Uterus (tissue), 4 donors: ENCODE measurements at places on chromosomes 3 and 15. TPM values are rescaled to one million over a fixed set of nuclear protein-coding genes. Genes with fewer than 3 reads are reported as not detected.

DNA sequence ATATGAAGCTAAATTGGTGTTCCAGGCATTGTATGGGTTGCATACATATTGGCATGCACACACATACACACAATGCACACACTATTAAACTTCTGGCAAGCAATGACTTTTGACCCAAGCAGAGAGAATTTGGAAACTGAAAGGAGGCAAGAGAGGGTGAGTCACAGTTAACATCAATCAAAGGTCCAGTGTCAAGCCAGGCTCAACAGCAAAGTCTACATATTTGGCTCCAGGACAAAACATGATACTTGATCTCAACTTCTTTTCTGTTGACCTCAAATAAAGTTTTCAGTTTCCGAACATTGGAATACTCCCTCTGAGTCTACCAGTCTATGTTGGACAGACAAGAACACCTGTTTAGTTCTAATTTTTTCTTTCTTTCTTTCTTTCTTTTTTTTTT, 28.3 kb downstream of the IL12A start:
- H3K27me3 ChIP-seq: no peaks in the 10 kb centered on the region
- H3K27ac ChIP-seq: no peak overlapping the region
- H3K4me1 ChIP-seq: no peaks in the 10 kb centered on the region
- DNase-seq: no peak

DNA sequence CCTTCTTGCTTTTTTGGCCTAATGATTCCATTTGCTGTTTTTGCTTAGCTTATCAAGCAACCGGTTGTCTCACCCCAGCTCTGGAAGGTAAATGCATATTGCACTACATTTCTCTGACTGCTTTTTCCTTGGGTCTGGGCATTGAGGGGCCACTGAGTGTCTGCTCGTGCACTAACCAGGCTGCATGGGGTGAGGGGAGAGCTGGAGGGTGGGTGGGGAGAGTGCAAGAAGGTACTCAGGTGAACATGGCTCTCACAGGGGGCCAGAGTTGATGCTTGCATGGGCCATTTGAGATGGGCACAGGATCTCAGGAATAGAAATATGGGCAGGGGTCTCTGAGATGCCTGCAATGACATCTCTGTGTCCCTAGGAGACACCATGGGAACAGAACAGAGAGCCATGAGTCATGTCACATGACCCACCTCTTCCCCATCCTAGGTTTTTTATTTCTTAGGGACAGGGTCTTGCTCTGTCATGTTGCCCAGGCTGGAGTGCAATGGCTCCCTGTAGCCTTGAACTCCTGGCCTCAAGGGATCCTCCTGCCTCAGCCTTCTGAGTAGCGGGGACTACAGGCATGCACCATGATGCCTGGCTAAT, 6.2 kb downstream of the ALPK3 start:
- H3K27ac ChIP-seq: peak overlapping the region; percentile 10
- H3K4me1 ChIP-seq: no peaks in the 10 kb centered on the region
- H3K36me3 ChIP-seq: no peaks in the 10 kb centered on the region

- no peaks in the 10 kb centered on the region for H3K27me3 ChIP-seq
- no peaks in the 10 kb centered on the region for H3K36me3 ChIP-seq
- no peak overlapping the region for H3K27ac ChIP-seq
Observed at GRCh38 chr15:25408929-25409328, 29.9 kb downstream of the UBE3A start.

DNA sequence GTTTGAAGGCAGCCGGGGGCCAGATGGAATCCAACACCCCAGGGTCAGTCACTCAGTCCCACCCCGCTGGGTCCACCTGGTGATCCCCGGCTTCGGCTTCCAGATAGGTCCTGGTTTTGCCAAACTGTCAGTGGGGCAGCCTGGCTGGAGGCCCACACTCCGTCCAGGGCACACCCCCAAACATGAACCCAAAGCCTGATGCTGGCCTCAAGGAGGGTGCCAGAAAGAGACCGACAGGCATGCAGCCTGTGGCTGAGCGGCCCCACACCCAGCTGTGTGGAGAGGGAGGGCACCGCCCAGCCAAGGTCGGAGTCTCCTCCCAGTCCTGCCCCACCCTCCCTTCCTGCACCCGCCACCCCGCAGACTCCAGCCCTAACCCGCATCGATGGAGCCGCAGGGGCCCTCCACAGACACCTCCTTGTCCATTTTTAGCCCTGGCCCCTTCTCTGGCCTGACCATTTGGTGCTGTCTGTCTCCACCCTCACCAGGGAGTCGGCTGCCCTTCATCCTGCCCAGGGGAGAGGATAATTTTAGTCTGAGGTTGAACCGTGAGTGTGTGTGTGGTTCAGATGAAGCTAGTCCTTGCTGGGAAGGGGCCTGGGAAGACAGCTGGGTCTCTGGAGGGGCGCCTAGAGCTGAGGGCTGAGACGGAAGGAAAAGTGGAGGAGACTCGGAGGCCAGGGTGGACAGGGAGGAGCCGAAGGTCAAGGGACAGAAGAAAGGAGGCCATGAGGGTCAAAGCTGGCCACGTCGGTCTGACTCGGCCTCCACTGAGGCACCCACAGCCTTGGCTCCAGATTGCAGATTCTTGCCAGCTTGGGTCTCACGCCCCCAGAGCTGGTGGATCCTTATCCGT, 23.1 kb downstream of the TNK2 start:
- H3K4me1 ChIP-seq: no peaks in the 10 kb centered on the region
- H3K27ac ChIP-seq: peak overlapping the region; percentile 41
- H3K4me3 ChIP-seq: no peak overlapping the region
- H3K27me3 ChIP-seq: no peaks in the 10 kb centered on the region

GRCh38 chr3:46096781-46097180, 69.5 kb upstream of the XCR1 start:
- no peak overlapping the region for H3K4me3 ChIP-seq
- H3K27ac ChIP-seq: no peak overlapping the region
- H3K4me1 ChIP-seq: no peaks in the 10 kb centered on the region
- H3K36me3 ChIP-seq: no peaks in the 10 kb centered on the region
- no peaks in the 10 kb centered on the region for H3K27me3 ChIP-seq
- DNase-seq: no peak

GRCh38 chr3:67819447-67819846, 165.0 kb upstream of the SUCLG2 start:
- H3K36me3 ChIP-seq: no peaks in the 10 kb centered on the region
- no peak overlapping the region for H3K27ac ChIP-seq
- H3K4me1 ChIP-seq: no peaks in the 10 kb centered on the region
- no peak for DNase-seq
- H3K4me3 ChIP-seq: no peak overlapping the region
- H3K27me3 ChIP-seq: no peaks in the 10 kb centered on the region

DNA sequence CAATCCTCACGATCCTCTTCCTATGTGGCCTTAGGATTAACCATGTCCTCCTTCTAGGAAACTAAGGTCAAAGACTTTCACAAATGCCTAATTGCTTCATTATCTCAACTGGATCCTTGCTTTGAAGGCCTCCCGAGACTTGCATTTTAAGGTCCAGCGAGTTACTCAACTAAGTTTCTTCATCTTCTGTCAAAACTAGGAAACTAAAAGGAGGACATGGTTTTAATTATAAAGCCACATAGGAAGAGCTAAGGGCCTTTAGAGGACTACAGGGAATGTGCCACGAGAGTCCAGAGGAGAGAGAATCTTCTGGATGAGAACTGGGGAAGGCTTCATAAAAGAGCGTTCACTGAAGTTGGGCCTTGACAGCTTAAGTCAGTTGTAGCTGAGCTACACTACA, 87.8 kb upstream of the LPP start:
- no peak overlapping the region for H3K27ac ChIP-seq
- no peaks in the 10 kb centered on the region for H3K4me1 ChIP-seq
- no peaks in the 10 kb centered on the region for H3K27me3 ChIP-seq
- no peak overlapping the region for H3K4me3 ChIP-seq
- no peak for DNase-seq

- H3K27me3 ChIP-seq: no peaks in the 10 kb centered on the region
- H3K4me3 ChIP-seq: no peak overlapping the region
- no peak for DNase-seq
- no peak overlapping the region for H3K27ac ChIP-seq
- no peaks in the 10 kb centered on the region for H3K36me3 ChIP-seq
Observed at GRCh38 chr15:68910816-68911215, 19.5 kb upstream of the SPESP1 start.

DNA sequence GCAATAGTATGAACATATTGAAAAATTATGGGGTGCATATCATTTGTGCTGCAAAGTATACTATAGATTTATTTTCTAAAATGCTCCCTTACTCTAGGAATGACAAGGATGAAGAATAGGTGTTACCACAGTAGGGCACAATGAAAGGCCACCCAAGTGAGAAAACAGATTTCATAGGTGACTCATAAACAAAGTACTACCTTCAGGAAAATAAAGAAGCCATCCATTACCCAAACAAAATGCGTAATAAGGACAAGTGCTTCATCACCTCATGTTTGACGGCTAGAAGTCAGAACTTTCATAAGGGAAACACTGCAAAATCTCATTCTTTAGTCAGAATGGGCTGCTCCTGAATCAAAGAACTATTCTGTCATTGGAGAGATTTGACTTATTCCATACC, 116.6 kb downstream of the MFSD1 start:
- no peaks in the 10 kb centered on the region for H3K4me1 ChIP-seq
- H3K36me3 ChIP-seq: no peaks in the 10 kb centered on the region
- H3K27ac ChIP-seq: no peak overlapping the region
- H3K4me3 ChIP-seq: no peak overlapping the region
- no peak for DNase-seq
- H3K27me3 ChIP-seq: no peaks in the 10 kb centered on the region

DNA sequence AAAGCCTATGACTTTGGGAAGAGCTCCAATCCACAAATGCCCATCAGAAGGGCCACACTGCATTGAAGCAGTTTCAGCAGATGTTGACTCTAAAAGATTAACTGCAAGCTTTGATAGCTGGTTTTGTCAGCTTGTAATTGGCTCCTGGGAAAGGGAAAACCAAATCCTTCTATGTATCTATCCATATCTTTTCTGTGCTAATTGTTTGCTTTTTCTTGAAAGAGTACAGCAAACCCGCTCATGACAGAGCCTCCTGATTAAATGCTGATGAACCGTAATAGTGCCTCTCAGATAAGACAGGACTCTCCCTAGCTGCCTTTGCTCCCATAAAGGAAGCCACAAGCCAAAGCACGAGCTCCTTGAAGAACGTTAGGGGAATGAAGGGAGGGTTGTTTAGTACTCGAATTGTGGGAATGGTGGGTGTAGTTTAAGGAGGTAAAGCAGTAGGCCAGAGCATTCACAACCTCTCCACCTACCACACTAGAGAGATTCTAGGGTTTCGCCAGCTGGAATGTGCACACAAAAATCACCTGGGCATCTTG, 33.6 kb upstream of the LRIG1 start:
- H3K4me1 ChIP-seq: no peaks in the 10 kb centered on the region
- no peaks in the 10 kb centered on the region for H3K36me3 ChIP-seq
- no peaks in the 10 kb centered on the region for H3K27me3 ChIP-seq

SRGAP3 gene
- 12.6 TPM for total RNA-seq

EFCAB12 gene
- 0.41 TPM for total RNA-seq

SPINT1 gene
- 2.0 TPM for total RNA-seq

ALDH1A3 gene
- total RNA-seq: 19.8 TPM

CTXN2 gene
- total RNA-seq: not detected
